ENCODE measurements at places on chromosomes 11 and 22.

DNA sequence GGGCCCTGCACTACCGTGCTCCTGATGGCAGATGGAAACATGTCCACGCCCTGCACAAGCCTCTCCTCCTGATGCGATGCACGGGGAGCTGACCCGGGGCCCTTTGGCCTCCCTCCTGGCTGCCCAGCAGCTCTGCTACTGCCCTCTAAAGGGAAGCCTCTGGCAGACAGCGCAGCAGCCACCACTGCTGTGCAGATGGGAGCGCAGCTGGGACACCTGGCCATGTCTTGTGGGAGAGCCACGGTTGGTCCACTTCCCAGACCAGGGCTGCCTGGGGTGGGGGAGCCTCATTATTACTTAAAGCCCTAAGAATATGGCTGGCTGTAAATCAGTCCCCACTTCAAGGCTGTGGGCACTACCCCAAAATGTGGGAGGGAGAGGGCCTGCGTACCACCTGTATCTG, 38.3 kb downstream of the TBX1 start:
- DNase-seq: no peak

DNA sequence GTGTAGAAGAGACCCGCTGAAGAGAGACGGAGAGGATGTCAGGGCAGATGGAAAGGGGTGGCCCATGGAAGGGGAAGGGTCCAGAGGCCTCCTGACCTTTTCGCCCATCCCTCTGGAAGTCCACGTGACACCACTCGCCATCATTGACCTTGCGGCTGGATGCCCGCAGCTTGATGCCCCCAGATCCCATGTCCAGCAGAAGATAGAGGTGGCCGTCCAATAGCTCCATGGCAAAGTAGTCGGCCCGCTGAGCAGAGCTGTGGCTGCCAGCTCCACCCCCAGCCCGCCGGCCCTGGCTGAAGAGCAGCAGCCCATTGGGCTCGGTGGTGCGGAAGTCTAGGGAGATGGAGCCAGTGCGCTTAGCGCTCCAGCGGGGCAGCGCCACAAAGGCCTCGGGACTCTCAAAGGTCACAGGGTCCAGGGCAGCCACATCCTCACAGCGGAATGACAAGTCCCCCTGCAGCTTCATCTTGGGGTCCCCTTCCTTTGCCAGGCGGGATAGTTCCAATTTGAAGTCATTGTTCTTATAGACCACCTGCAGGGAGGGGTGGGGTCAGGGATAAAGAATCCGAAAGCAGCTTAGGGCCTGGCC, 55.7 kb downstream of the NRXN2 start:
- DNase-seq: no peak

DNA sequence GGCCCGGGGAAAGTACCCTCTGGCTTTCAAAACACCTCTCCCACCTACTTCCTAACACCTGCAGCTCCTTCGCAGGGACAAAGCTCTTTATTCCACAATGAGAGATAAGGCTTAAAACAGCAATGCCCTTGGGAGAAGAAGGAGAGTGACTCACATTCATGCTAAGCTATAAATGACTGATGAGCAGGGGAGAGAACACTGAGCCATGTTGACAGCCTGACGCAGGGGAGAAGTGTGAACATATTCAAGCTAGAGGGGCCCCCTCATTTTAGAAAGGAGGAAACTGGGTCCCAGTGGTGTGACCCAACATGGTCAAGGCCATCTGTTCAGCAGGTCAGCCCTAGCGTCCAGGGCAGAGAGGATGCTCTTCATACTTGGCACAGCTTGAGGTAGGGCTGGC, 171.8 kb downstream of the DSCAML1 start:
- no peak for DNase-seq

- DNase-seq: no peak
Observed at GRCh38 chr11:89452780-89453179, 38.4 kb downstream of the NOX4 start.

GRCh38 chr11:93392867-93393266, 62.3 kb downstream of the DEUP1 start:
- no peak for DNase-seq

GRCh38 chr11:1928470-1928890, 9.0 kb downstream of the TNNT3 start:
- no peak for DNase-seq

- DNase-seq: no peak
Observed at GRCh38 chr22:21092797-21093554, 47.2 kb downstream of the LRRC74B start.

DNA sequence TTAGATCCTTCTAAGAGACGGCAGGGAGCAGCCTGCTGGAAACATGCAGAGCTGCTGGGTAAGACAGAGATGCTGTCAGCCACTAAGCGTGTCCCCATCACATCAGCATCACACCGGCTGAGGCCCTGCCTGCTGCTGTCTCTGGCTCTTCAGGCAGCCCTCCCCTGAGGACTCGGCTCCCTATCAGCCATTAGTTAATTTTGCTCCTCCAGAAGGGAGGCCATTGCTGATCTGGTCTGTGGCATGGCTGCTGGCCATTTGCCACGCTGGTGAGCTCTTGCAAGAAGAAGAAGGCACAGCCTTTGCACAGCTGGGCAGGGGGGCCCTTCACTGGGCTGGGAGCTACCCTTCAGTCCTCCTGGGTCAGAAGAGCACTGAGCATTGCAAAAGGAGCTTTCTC, 131.2 kb upstream of the PARVA start:
- DNase-seq: no peak

- DNase-seq: no peak
Observed at GRCh38 chr11:105986554-105986953, 35.5 kb downstream of the MSANTD4 start.

GRCh38 chr11:110512026-110512425, 82.3 kb downstream of the FDX1 start:
- no peak for DNase-seq

DNA sequence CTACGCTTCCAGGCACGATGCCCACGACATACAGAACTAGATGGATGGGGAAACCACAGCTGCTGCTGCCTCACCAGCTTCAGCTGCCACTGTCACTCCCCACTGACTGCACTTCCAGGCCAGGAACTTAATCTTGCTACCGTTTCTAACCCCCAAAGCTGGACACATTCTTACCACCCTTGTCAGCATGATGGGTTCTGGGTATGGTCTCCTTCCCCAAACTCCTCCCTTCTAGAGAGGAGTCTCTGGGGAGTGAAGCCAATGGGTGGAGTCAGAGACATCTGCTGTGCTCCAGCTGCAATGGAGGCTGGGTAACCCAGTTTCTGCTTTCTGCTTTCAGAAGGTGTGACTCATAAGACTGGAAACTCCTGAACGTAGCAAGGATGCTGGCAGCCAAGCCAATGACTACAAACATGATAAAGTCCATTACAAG, 87.0 kb upstream of the THY1 start:
- DNase-seq: no peak

DNA sequence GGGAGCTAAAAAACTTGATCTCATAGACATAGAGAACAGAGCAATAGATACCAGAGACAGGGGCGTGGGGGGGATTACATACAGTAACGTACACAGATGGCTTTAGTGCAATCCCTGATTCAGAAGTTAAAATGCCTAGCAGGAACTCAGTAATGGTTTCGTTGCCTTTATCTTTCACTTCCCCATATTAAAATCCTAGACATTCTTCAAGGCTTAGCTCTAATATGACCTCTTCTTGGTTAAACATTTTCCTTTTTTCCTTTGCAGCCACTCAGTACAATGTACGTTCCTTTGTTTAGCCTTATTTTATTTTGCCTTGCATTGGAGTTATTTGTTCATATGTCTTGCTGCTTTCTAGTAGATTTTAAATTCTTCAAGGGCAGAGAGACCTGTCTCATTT, 104.9 kb downstream of the C11orf87 start:
- DNase-seq: no peak

GRCh38 chr22:35781898-35782297, 64.2 kb downstream of the APOL5 start:
- DNase-seq: no peak

DNA sequence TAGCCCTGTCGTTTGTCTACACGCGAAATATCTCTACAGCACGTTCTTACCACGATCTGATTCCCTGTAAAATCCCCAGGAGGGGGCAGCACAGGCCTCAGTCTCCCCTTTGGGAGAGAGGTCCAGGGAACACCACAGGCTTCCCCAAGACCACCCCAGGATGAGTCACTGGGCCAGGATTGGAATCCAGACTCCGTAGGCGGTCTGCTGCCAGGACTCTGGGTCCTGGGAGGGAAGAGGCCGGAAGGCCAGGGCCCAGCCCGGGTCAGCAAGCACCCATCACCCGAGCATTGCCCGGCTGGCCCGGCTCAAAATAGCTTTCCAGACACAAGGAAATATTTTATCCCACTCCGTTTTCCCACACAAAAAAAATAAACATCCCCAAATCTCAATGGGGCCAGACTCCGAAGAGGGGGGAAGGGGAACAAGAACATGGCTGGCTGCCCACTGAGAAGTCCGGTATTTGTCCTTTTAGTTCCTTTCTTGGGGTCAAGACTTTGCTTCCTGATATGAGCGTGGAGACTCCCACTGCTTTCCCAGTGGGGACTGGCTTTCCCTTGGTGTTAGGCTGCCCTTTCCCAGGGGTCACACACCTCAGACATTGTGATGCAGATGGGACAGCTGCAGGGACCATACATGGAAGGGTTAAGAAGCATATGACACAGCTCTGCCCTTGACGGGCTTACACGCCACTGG, 91.3 kb downstream of the LRRC32 start:
- no peak for DNase-seq
